ENCODE measurements at places on chromosomes 12 and 14. TPM values are rescaled to one million over a fixed set of nuclear protein-coding genes. Genes with fewer than 3 reads are reported as not detected.

NGB gene
- polyA plus RNA-seq = 28.3 TPM

FAM181A gene
- polyA plus RNA-seq = 2.3 TPM

NID2 gene
- 6.1 TPM for polyA plus RNA-seq

CAPZA3 gene
- not detected for polyA plus RNA-seq

RNASE2 gene
- 1.2 TPM for polyA plus RNA-seq
